Epithelial cell of umbilical artery (primary cell): ENCODE measurements at places on chromosomes 12 and 14. TPM values are rescaled to one million over a fixed set of nuclear protein-coding genes. Genes with fewer than 3 reads are reported as not detected.

FOXN4 gene
- total RNA-seq = not detected in 2 replicates

RHOJ gene
- total RNA-seq = 31.5 and 40.3 TPM in 2 replicates

VRTN gene
- total RNA-seq = not detected in 2 replicates

RNF212B gene
- not detected in 2 replicates for total RNA-seq
